Esophagus muscularis mucosa (tissue), 4 donors: ENCODE measurements at places on chromosomes 3 and 15. TPM values are rescaled to one million over a fixed set of nuclear protein-coding genes. Genes with fewer than 3 reads are reported as not detected.

GRCh38 chr15:48636511-48636910 is 9.0 kb downstream of the FBN1 start:
- peaks cover 85% of the 10 kb centered on the region for H3K4me1 ChIP-seq
- no peak for DNase-seq
- H3K4me3 ChIP-seq: no peak overlapping the region
- H3K27me3 ChIP-seq: no peaks in the 10 kb centered on the region
- H3K27ac ChIP-seq: no peak overlapping the region

The CBLB gene
- 20.7 TPM for total RNA-seq

- peaks cover 68% of the 10 kb centered on the region for H3K36me3 ChIP-seq
- no peaks in the 10 kb centered on the region for H3K4me1 ChIP-seq
- H3K27ac ChIP-seq: no peak overlapping the region
- no peak for DNase-seq
- no peak overlapping the region for H3K4me3 ChIP-seq
These were observed 59.2 kb downstream of the USP50 start for GRCh38 chr15:50487287-50487686.

The OR5K1 gene
- not detected for total RNA-seq

DNA sequence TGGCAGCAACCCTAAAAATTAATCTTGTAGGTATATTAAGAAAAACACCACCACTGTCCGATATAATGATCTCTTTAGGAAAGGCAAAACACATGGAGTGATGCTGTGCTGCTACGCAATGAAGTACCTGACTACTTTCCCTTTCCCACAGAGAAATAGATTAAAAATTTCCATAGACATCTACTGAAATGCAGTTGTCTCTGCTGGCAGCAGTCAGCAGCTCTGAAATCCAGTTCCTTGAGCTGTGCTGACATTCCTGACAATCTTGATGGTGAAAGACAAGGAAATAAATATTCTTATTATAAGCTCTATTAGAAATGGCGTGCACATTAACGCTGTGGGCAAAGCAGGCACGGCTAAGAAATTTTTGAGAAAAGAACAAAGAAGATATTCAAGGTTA is 287.6 kb downstream of the IL5RA start:
- no peak overlapping the region for H3K4me3 ChIP-seq
- DNase-seq: no peak
- no peak overlapping the region for H3K27ac ChIP-seq
- no peaks in the 10 kb centered on the region for H3K4me1 ChIP-seq
- no peaks in the 10 kb centered on the region for H3K36me3 ChIP-seq
- no peaks in the 10 kb centered on the region for H3K27me3 ChIP-seq

DNA sequence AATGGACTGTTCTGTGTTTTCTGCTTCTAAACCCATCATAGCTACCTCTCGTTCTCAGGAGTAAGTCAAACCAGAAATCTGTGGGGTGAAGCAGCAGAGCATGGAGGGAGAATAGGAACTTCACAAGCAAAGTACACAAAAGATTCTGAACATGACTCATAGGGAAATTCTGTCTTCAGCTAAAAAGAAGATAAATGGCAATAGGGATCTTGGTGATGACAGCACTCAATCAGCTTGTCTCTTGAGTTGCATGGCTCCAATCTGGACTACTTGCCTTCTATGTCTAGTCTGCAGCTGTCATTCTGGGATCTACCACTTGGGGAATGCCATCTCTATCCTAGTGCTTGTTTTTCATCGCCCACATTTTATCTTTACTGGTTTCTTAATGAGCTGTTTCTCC is 13.5 kb upstream of the GRAMD1C start:
- DNase-seq: no peak
- no peak overlapping the region for H3K27ac ChIP-seq
- H3K4me1 ChIP-seq: no peaks in the 10 kb centered on the region
- H3K36me3 ChIP-seq: no peaks in the 10 kb centered on the region
- H3K27me3 ChIP-seq: no peaks in the 10 kb centered on the region

- no peak overlapping the region for H3K4me3 ChIP-seq
- DNase-seq: no peak
- peaks cover 12% of the 10 kb centered on the region for H3K4me1 ChIP-seq
- no peaks in the 10 kb centered on the region for H3K27me3 ChIP-seq
- no peak overlapping the region for H3K27ac ChIP-seq
These were observed 59.9 kb upstream of the PPIB start for GRCh38 chr15:64222573-64223366.

DNA sequence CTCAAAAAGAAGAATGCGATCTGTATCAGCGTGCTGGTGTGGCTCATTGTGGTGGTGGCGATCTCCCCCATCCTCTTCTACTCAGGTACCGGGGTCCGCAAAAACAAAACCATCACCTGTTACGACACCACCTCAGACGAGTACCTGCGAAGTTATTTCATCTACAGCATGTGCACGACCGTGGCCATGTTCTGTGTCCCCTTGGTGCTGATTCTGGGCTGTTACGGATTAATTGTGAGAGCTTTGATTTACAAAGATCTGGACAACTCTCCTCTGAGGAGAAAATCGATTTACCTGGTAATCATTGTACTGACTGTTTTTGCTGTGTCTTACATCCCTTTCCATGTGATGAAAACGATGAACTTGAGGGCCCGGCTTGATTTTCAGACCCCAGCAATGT is 1.3 kb downstream of the P2RY1 start:
- H3K4me1 ChIP-seq: peaks cover 21% of the 10 kb centered on the region
- H3K36me3 ChIP-seq: no peaks in the 10 kb centered on the region
- DNase-seq: no peak
- no peaks in the 10 kb centered on the region for H3K27me3 ChIP-seq
- H3K27ac ChIP-seq: no peak overlapping the region

- DNase-seq: no peak
- H3K27me3 ChIP-seq: no peaks in the 10 kb centered on the region
- H3K36me3 ChIP-seq: no peaks in the 10 kb centered on the region
- peak overlapping the region; percentile 87 for H3K27ac ChIP-seq
- H3K4me1 ChIP-seq: peaks cover 57% of the 10 kb centered on the region
These were observed 61.2 kb downstream of the ARHGEF26 start for GRCh38 chr3:154182322-154182922.

- no peaks in the 10 kb centered on the region for H3K27me3 ChIP-seq
- no peak overlapping the region for H3K27ac ChIP-seq
These were observed 8.0 kb upstream of the RPS27L start for GRCh38 chr15:63165166-63165859.

GRCh38 chr3:109864452-109864851 is 527.1 kb upstream of the DPPA4 start:
- H3K4me3 ChIP-seq: no peak overlapping the region
- no peak overlapping the region for H3K27ac ChIP-seq
- no peak for DNase-seq
- no peaks in the 10 kb centered on the region for H3K4me1 ChIP-seq
- no peaks in the 10 kb centered on the region for H3K27me3 ChIP-seq

GRCh38 chr3:10560060-10560861 is 54.9 kb upstream of the ATP2B2 start:
- H3K4me1 ChIP-seq: no peaks in the 10 kb centered on the region
- H3K27me3 ChIP-seq: no peaks in the 10 kb centered on the region
- no peak overlapping the region for H3K4me3 ChIP-seq
- no peak overlapping the region for H3K27ac ChIP-seq
- no peaks in the 10 kb centered on the region for H3K36me3 ChIP-seq
